ENCODE measurements at places on chromosomes 1 and 21. TPM values are rescaled to one million over a fixed set of nuclear protein-coding genes. Genes with fewer than 3 reads are reported as not detected.

Gene FCRLA
- not detected for total RNA-seq

Gene BMP8B
- not detected for total RNA-seq

Gene CHI3L1
- total RNA-seq: 29.3 TPM

Gene PEX19
- total RNA-seq: 134 TPM

Gene TGFB2
- 3.1 TPM for total RNA-seq

Gene GSTM1
- not detected for total RNA-seq

Measured in subcutaneous adipose tissue (tissue), 4 donors.